ENCODE measurements at places on chromosomes 7 and 10. TPM values are rescaled to one million over a fixed set of nuclear protein-coding genes. Genes with fewer than 3 reads are reported as not detected.

The PDE1C gene
- not detected for total RNA-seq

DNA sequence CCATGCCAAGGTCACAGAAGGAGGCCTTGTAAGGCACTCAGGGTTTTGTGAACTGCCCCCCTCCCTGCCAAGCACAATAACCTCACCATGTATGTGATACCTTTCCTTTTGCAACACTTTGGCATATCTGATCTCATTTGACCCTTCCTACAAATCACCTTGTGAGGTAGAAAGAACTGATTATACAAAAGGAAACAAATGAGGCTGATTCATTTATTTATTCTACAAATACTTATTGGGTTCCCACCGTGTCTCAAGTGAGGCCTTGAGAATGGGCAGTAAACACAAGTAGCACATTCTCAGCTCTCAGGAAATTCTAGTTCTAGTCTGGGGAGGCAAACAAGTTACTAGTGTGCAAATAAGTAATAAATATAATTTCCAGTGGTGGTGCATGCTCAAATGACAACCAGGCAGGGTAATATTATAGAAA lies 19.6 kb downstream of the PLCE1 start:
- no peak overlapping the region for H3K4me3 ChIP-seq
- peak; percentile 19 for DNase-seq
- peaks cover 4% of the 10 kb centered on the region for H3K27me3 ChIP-seq
- no peak overlapping the region for H3K27ac ChIP-seq
- no peaks in the 10 kb centered on the region for H3K36me3 ChIP-seq
- no peaks in the 10 kb centered on the region for H3K4me1 ChIP-seq

- H3K27me3 ChIP-seq = no peaks in the 10 kb centered on the region
- H3K4me1 ChIP-seq = peaks cover 86% of the 10 kb centered on the region
- peak overlapping the region; percentile 97 for H3K27ac ChIP-seq
- H3K36me3 ChIP-seq = peaks cover 68% of the 10 kb centered on the region
- H3K4me3 ChIP-seq = peak overlapping the region; percentile 74
Observed at GRCh38 chr10:11209830-11210181, 192.1 kb downstream of the CELF2 start.

The TDRD1 gene
- 0.16 TPM for total RNA-seq

GRCh38 chr7:47320296-47320695 lies 261.6 kb downstream of the TNS3 start:
- no peaks in the 10 kb centered on the region for H3K27me3 ChIP-seq
- H3K4me1 ChIP-seq = peaks cover 8% of the 10 kb centered on the region
- no peak for DNase-seq
- no peak overlapping the region for H3K4me3 ChIP-seq
- H3K36me3 ChIP-seq = no peaks in the 10 kb centered on the region
- H3K27ac ChIP-seq = no peak overlapping the region
